ENCODE measurements at places on chromosomes 16 and 17.
A peak's percentile ranks its signal among the peaks of the same experiment; 100 is the strongest.

DNA sequence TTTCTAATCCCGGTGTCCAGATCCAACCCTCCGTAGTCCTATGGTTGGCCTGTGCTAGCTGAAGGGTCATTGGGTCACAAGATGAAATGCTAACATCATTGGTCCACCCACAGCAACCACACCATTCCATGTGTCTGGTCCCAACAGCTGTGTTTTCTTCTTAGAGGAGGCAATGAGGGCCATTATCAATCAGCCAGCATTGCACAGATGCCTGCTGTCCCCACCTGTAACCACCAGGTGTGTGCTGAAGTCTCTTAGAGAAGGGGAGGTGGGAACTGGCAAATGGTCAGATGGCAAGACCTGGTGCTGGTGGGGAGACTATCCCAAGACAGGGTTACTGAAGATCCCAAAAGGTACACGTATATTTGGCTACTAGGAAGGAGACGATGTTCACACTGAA, 37.4 kb downstream of the HIC1 start:
- no peak for DNase-seq

DNA sequence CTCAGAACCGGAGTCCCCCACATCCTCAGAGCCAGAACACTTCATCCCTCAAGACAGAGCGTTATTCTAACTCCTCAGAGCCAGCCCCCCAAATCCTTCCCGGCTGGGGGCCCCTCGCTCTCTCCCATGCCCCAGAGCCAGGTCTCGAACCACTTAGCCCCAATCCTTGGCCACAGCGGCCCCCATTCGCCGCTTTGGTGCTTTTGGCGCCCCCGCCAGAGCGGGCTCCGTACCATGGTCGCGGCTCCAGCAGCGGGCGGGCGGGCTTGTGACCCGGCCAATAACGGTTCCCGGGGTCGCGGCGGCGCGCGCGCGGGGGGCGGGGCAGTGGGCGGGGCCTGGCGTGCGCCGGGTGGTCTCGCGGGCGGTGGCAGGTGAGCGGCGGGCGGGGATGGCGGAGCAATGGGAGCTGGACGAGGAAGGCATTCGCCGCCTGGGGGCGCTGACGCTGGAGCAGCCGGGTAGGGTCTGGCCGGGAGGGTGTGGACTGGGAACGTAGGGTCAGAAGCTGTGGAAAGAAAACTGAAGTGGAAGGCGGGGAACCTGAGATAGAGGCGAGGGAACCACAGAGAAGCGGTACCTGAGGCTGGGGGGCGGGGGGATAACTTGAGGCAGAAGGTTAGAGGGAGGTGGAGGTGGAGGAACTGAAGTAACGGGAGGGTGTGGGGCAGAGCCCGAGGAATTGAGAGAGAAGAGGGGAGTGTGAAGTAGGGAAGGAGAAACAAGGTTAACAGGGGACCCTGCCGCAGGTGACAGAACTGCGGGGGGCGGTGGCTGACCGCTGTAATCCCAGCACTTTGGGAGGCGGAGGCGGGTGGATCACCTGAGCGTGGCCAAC, at the start of the genes KCTD19 and LRRC36:
KCTD19 (minus strand) TSS at position 270 of the 838 bp plus-strand sequence; CDS start at position 236, 34 bp downstream.
LRRC36 (plus strand) TSS at position 344 of the 838 bp plus-strand sequence; CDS start at position 392, 48 bp downstream.
- no peak for DNase-seq

DNA sequence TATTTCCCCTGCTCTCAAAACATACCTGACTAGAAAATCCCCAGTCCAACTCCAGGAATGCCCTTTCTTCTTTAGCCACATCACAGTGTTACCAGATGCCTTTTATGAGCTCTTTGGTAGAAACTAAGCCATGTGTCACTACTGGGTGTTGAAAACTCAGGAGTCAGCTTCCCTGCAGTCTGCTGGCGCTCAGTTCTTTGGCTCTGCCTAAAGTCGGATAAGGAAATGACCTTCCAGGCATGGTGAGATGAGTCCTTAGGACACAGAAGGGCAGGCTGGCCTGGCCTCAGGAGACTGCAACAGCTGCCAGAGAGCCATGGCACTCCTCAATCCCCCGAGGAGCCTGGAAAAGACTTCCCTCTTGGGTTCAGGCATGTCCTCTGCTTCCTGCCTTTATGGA, 89.1 kb downstream of the CDH13 start:
- no peak for DNase-seq

- no peak for DNase-seq
Measured at GRCh38 chr16:6684076-6684673, 648.5 kb upstream of the RBFOX1 start.

- DNase-seq = no peak
Measured at GRCh38 chr16:4306470-4307214, 9.2 kb upstream of the GLIS2 start.

DNA sequence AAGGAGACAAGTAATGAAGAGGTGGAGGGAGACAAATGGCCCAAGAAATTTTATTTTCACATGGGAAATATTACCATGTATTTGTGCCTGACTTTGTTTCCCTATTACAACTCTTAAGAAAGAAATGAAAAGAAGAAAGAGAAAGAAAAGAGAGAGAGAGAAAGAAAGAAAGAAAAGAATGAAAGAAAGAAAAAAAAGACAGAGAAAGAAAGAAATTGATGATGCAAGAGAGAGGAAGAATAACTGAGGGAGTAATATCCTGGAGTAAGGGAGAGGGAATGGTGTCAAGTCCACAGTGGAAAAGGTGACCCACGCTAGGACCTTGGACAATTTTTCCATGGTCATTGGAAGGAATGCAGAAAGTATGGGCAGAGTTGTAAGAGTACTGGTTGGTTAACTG, 10.1 kb upstream of the ACSM3 start:
- DNase-seq = no peak

DNA sequence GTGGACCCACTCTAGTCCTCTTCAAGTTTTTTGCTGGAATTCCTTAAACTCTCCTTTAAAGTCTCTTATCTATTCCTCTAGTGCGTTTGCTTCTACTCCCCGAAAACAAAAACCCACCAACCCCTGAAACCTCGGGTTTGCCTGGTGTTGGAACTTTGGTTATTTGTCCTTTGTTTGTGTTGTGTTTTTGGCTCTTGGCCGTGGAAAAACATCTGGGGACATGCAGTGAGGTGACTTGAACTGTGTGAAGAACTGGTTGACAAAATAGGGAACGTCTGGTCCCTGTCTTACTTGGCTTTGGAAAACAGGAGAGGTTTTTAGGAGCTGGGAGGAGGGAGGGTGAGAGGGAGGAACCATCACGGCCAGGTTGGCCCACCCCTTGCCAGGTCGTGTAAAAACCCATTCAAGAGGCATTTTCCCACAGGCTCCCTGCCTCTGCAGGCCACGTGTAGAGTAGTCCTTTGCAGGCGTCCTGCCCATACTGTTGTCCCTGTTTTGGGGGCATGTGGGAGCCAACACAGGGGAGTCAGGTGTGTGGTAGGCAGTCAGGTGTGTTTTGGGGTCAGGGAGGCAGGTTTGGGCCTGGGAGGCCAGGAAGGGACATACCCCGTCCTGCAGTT, 169.3 kb downstream of the RAB11FIP4 start:
- no peak for DNase-seq

- DNase-seq = no peak
Measured at GRCh38 chr16:20002936-20003335, 70.8 kb downstream of the GPR139 start.

- no peak for DNase-seq
Measured at GRCh38 chr17:33328129-33328528, 35.0 kb upstream of the ASIC2 start.

GRCh38 chr16:58041628-58041955, 16.0 kb downstream of the MMP15 start:
- no peak for DNase-seq

- DNase-seq = no peak
Measured at GRCh38 chr17:16887523-16888095, 84.3 kb downstream of the TNFRSF13B start.

DNA sequence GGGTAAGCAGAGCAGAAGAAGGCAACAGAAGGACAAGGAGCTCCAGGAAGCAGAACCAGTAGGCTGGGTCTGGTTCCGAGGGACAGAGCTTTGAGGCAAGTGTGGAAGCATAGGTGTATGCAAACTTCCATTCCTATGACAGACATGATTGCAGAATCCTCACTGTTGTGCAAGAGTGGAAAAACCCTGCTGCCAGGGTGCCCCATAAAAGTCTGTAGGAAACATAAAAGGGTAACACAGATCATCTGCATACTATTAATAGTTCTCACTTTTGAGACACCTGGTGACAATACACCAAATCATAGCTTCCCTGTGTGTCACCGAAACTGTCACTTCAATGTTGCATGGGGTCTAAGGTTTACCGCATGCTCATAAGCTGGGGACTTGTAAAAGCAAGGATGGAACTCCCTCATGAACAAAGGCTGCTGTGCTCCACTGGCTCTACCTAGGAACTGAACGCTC, 39.7 kb downstream of the ARHGAP17 start:
- DNase-seq = no peak

- DNase-seq = no peak
Measured at GRCh38 chr17:44653384-44653783, 2.9 kb upstream of the MEIOC start.

GRCh38 chr16:8949536-8950418, 13.9 kb downstream of the USP7 start:
- no peak for DNase-seq

DNA sequence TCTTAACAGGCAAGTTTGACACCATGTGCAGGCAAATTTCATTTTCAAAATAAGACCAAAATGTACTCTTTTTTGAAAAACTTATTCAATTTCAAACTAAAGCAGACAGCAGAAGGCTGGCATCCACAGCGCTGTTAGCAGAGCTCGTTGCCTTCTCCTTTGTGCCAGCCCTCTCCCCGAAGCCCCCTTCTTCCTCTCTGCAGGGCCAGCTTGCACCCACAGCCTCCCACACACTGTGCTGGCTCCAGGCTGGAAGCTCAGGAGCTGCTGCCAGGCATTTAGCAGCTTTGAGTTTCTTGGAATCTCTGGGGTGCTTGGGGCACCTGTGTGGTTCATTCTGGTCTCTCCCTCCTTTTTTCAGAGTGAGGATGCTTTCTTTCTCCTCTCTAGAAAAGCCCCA, 37.7 kb downstream of the GP2 start:
- no peak for DNase-seq

- DNase-seq = no peak
Measured at GRCh38 chr17:36978810-36979564, 30.2 kb downstream of the AATF start.

- peak; percentile 67 for DNase-seq
Measured at GRCh38 chr17:78899361-78900260, 3.4 kb downstream of the CEP295NL start.

DNA sequence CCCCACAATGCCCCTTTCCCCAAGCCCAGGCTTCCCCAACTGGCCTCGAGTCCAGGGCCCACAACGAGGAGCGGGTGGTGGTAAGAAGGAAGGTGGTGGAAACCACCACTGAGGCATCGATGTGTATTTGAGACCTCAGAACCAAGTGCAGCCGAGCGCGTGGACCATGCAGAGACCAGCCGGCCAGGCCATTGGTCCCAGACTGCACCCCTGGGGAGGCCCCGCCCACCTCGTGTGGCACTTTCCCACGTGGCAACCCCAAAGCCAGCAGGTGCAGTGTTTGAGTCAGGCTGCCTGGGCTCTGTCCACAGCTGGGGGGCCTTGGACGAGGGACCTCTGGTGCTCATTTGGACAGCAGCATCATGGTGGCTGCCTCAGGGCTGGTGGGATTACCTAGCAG, 28.1 kb upstream of the BAHCC1 start:
- DNase-seq = no peak

DNA sequence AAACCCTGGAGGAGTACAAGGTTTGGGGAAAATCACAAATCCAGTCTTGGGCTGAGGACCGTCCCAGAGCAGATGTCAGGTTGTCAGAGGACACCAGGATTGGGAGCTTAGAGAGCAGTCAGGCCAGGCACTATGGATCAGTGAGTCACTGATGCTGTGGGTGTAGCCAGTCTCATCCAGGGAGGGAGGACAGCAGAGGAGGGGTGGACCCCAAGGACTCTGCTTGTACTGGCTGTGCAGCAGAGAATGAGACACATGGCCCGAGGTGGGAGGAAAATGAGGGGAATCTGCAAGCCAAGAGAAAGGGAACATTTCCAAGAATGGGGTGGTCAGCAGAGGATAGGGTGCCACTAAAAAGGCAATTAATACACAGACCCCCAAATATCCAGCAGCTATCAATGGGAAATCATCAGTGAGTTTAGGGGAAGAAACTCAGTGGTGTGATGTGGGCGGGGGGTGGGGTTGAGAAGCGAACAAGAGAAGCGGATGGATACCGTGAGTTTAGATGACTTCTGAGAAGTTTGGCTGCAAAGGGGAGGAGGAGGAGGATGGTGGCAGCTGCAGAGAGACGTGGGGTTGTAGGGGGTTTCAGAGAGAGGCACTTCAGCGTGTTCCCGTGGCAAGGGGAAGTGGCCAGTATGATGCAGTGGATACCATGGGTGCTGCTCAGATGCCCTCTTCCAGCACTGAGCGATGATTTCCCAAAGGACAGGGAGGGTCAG, 43.9 kb downstream of the ARHGAP27 start:
- no peak for DNase-seq

- DNase-seq = no peak
Measured at GRCh38 chr16:75632857-75633256, 9.8 kb upstream of the ADAT1 start.

GRCh38 chr17:40576113-40576740, 11.0 kb upstream of the CCR7 start:
- DNase-seq = no peak

GRCh38 chr17:68435876-68436842, 21.1 kb downstream of the WIPI1 start:
- peak; percentile 12 for DNase-seq

- no peak for DNase-seq
Measured at GRCh38 chr16:80060470-80060869, 459.9 kb upstream of the MAF start.

GRCh38 chr17:40433551-40434415, 9.5 kb upstream of the IGFBP4 start:
- DNase-seq = no peak

Data from anterior cingulate cortex (tissue), 58 donors.